ENCODE measurements at places on chromosomes 13 and 19. TPM values are rescaled to one million over a fixed set of nuclear protein-coding genes. Genes with fewer than 3 reads are reported as not detected.

ZNF579 gene
- 15.7 TPM for total RNA-seq

ACTMAP gene
- total RNA-seq: 18.5 TPM

DNA sequence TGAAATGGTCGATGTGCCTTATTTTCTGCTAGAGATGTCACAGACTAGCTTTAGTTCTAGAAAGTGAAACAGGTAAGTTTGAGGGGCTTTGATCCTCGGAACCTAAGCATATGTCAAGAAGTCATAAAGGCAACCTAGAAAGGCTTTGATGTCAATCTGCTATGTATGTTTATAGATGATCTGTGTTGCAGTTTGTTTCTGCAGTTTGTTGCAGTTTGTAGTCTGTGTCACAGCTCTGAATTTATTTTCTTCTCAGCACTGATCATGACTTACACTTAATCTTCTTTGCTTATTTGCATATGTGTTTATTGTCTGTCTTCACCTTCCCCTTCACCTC is 5.9 kb downstream of the LSM14A start:
- DNase-seq: no peak

DNA sequence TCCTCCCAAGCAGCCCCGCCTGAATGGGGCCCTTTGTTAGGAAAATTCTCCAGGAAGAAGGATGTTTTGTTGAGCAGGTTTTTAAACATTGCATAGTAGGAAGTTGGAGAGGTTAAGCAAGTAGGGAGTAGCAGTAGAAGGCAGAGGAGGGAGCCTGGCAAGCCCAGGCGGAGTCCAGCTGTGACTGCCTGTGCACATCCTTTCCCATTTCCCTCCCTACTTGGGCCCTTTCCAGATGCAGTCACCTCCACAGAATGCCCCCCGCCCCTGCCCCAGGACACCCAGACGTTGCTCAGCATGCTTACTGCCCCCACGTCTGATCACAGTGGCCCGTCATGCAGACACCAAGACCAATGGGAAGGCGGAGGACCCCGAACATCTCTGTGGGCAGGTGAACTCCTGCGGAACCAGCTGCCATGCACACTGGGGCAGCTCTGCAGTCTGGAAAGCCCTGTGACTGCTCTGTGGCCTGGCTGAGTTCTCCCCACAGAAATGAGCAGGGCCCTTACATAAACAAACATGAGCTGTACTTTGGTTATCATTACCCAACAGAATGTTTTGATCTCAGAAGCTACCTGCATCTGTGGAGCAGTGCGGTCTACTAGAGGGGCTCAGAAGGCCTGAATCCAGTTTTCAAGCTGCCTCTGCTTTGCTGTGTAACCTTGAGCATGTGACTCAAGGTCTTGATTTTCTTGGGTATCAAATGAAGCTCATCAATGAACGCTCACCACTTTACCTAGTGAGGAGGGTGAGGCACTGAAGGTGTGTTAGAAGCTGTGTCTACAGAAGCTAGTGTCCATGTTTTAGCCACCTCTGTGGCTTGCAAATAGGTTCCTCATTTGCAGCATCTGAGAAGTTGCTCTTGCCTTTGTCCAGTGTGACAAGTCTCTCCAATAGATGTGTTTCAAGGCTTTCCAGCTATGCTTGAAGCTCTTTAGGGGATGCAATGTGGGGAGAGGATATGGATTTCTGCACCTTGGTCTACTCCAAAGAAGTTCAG is 84.2 kb downstream of the TNFRSF19 start:
- DNase-seq: no peak

RAB3D gene
- total RNA-seq: 52.7 TPM

Data from upper lobe of right lung (tissue), 1 donor.